ENCODE measurements at places on chromosomes 13 and 19.
A peak's percentile ranks its signal among the peaks of the same experiment; 100 is the strongest.

- no peak for DNase-seq
Observed at GRCh38 chr19:50478901-50479715, 2.5 kb upstream of the GARIN5A start.

DNA sequence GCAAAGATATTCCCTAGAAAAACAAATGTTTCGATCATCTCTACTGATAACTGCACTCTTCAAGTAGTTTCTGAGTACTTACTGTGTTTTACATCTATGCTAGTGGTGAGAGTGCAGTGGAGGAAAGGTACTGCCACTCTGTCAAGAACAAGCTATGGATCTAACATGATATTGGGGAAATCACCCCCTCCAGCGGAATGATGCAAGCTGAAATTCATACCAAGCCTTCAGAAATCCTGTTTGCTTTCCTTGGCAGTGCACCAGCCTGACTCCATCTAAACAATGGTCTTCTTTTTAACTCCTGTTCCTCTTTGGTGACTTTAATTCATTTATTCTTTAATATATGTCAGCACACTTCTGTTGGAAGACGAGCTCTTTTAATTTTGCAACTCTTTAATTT is 238.0 kb downstream of the PCDH9 start:
- DNase-seq = no peak

GRCh38 chr13:84487752-84488151 is 605.5 kb upstream of the SLITRK1 start:
- DNase-seq = no peak

DNA sequence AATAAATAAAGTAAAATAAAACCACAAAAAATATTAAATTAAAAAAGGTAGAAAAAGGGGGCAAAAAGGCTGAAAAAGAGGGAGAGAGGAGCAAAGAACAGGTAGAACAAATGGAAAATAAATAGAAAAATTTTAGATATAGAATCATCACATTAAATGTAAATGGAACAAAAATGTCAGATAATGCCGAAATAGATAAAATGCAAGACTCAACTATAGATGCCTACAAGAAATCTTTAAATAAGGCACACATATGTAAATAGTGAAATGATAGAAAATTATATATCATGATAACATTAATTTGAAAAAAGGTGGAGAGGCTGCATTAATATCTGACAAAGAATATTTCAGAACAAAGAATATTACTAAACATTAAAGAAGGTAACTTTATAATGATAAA is 477.1 kb upstream of the SPRY2 start:
- no peak for DNase-seq

GRCh38 chr13:42255886-42256285 is 16.1 kb upstream of the AKAP11 start:
- no peak for DNase-seq

DNA sequence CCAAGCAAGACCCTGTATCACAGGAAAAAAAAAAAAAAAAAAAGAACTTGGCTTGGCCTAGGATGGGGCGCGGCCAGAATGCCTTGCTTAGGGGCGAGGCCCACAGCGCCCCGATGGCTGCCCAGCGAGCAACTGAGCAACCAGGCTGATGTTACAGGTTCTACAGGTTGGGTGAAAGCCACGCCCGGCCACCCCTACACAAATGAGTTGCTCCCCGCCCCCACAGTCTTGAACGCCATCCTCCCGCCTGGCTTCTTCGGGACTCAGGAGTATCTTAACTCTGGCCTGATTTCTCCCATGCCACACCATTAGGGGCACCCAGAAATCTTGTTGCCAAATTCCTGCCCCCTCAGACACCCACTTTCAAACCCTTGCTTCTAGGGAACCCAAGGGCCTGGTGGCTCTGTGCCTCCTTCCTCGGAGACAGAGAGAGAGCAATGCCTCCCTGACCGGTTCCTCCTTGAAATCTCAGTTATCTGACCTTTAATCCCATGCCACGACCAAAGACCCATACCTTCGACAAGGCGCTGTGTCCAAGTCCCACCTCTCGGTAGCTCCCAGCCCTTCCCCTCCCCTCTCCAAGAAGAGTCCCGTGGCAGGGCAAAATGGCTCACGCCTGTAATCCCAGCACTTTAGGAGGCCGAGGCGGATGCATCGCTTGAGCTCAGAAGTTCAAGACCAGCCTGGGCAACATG is 1.1 kb upstream of the CBLC start:
- no peak for DNase-seq

- DNase-seq = peak; percentile 59
Observed at GRCh38 chr13:95494082-95494681, 58.3 kb upstream of the CLDN10 start.

DNA sequence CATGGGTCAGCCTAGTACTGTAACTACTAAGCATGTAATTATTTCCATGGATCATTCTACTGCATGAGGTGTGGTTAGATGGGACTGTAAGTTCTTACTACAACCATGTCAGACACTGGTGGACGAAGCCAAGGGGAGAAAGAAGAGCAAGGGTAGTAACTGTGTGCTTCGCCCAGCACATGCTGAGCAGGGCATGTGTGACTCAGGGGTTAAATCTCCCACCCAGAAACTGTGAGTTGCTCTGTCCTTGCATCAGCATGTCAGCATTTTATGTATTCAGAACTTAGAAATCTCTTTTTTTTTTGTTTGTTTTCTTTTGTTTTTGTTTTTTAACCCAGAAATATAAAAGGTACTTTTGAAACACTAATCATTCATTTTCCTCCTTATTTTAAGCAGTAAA is 436.6 kb upstream of the KLF12 start:
- no peak for DNase-seq

DNA sequence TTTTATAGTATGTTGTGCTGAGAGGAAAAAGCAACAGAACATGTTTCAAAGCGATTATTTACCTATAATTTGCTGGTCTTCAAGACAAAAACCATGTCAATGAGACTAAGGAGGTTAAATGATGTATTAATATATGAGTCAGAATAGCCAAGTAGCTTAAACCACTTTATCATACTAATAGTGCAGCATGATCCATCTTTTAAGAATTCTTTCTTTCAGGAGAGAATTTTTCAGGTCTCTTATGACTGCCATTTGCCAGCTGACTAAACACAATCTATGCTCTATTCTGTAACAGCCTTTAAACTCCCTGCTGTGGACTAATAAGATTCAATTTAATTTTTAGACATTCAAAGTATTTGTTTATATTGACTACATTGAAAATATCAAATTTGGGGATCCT is 93.7 kb downstream of the TRPC4 start:
- no peak for DNase-seq

DNA sequence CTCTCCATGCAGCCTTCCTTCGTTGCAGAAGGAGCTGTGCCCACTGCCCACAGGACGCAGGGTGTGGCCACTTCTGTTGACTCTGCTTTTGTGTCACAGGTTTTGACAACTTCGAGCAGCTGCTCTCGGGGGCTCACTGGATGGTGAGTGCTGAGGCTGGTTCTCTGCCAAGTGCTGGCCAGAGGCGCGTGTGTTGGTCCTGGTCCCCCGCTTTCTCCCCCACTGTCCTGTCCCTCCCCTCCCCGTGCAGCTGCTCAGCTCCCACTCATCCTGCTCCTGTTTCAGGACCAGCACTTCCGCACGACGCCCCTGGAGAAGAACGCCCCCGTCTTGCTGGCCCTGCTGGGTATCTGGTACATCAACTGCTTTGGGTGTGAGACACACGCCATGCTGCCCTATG is 10.6 kb upstream of the PDCD2L start:
- DNase-seq = no peak

DNA sequence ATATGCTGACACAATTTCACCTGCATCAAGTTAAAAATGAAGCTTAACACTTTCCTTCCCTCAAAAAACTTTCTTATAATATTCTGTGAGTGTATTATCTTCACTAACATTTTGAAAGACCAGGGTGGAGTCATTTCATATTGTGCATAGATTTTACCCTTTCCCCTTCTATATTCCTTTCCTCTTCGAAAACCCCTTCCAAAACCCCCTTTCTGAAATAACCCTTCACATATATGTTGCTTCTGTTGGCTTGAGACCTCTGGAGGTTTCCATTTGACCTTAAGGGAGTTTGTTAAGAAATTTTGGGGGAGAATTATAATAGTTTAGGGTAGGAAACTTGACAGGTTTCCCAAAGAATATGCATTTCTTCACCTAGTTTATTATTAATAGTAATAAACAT is 489.6 kb upstream of the MIR17HG start:
- DNase-seq = no peak

GRCh38 chr13:101298517-101298916 is 117.8 kb downstream of the NALCN start:
- DNase-seq = no peak

GRCh38 chr13:77907666-77908341 is 10.8 kb downstream of the EDNRB start:
- DNase-seq = no peak

DNA sequence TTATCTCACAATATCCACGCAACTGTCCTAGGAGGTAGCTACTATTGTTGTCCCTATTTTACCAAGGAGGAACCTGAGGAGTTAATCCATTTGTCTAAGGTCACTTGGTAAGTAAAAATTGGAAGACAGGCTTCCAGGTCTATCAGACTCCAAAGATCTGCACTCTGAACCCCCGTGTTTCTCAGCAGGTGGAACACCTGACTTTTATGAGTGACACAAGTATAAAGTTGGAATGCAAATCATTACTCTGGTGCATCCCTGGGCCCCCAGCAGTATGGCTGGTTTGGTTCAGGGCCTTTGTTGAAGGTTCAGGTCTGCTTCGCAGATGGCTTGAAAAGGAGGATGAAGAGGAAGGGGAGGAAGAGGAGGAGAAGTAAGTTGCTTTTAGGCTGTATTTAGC is 46.0 kb downstream of the RGCC start:
- no peak for DNase-seq

DNA sequence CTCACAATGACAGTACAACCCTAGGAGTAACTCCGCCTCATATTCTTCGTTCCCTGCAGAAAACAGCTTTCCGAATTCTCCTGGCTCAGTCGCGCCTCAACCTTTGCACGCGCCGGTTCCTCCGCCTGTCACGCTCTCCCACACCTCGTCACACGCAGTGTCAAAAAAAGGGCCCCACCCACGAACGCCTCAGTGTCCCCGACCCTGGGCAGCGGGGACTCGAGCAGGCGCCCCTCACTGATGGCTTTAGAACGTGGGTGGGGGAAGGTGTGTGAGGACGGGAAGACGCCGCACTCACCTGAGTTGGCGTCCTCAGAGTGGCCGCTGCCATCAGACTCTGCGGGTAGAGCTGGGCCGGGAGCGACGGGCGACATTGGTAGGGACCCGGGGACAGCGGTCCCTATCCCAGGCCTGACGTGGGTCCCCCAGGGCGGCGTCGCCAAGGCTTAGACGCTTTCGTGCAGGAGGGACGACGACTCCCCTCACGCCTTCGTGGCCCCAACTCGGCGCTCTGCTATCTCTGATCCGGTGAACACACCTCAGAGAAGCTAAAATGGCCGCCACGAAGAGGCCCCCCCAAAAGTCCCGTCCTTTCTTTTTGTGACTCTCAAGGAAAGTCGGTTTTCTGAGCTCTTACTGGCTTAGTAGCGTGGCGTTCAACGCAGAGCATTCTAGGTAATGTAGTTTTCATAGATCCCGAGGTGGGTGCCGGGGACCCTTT is at the start of gene ZNF154:
Gene ZNF154 (minus strand): TSS at position 564 of the 721 bp plus-strand sequence. CDS start 233 bp downstream, at position 331.
- no peak for DNase-seq

GRCh38 chr19:44050740-44051649 is 841 bp upstream of the ZNF223 start:
- DNase-seq = no peak

DNA sequence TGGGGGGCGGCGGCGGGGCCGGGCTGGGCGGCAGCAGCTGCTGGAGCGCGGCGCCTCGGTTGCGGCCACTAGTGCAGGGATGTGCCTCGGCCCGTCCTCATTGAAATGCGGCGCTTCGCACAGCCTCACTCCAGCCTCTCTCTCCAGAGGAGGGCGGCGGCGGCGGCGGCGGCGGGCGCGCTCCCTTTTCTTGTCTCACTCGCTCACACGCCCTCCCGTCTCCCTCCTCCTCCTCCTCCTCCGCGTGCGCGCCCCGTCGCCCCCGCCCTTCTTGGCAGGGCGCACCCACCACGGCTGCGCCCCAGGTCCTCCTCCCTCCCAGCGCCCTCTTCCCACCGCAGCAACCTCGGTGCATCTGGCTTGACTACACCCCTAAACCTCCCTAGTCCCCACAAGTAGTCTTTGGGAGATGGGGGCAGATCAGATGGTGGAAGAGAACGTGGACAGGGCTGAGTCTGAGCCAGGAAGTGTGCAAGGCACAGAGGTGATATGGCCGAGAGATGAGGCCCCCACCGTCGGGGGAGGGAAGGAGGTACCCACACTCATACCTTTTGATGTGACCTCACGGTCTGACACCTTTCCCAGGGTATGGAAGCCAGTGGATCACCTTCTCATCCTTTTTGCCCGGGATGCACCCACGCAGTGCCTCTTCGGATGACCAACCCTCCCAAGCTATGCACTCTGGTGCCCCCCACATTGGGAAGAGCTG is at the start of gene DCLK1:
Gene DCLK1 (minus strand): TSS at position 161 of the 709 bp plus-strand sequence.
- DNase-seq = peak; percentile 46
